ENCODE measurements at places on chromosomes 3 and 15. TPM values are rescaled to one million over a fixed set of nuclear protein-coding genes. Genes with fewer than 3 reads are reported as not detected.

DNA sequence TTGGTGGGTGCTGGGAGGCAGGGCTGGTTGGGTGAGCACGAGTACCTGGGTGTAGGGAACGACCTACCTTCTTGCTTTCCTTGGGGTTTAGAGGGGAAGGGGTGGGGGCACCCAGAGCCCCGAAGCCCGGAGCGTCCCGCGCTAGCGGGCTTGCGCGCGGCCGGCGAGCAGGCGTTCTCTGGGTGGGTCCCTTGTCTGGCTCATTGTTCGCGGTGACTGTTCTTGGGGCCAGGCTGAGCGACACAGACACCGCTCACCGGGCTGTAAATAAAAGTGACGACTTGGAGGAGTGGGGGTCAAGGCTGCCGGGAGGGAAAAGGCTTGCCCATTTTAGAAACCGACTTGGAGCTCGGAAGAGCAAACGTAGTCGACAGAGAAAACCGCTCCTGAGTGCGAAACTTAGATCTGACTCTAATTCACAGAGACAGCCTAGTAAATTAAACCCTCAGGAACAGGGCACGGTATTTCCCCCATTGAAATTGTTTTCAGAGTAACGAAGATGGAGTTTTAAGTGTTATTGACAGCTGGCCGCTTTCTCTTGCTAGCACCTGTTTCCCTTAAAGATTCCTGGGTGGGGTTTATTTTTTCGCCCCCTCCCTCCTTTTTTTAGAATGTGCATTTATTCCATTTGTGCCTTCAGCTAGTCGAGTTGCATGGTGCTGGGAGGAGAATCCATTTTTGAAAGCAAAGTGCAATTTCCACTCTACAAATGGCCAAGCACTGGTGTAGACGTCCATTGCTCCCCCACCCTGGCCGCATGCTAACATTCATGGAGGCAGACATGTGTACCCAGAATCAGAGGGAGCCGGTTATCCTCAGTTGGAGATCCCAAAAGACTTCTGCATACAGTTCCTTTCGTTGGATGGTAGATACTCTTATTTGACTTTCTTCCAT lies 532.1 kb upstream of the SEMA6D start:
- DNase-seq: no peak

Gene CMTM8
- total RNA-seq: 6.3 TPM

Gene TTC21A
- total RNA-seq: 2.5 TPM

- no peak for DNase-seq
Measured at GRCh38 chr3:68817243-68817642, 115.1 kb downstream of the TAFA4 start.

DNA sequence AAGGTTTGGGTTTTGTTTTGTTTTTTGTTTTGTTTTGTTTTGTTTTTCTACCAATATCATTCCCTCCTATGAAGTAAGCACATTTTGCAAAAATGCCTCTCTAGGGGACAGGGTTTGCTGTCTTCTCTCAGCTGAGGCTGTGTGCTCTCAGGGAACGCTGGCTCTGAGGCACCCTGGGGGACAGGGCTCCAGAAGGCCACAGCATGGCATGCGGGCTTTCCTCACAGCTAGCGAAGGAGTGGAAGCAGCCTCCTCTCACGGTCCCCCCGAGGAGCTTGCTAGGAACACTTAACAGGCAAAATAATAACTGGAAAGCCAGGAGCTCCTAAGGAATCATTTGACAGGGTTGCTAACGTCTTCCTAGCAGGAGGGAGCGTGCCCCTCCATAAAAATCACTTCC lies 227.7 kb upstream of the ST8SIA2 start:
- DNase-seq: no peak

DNA sequence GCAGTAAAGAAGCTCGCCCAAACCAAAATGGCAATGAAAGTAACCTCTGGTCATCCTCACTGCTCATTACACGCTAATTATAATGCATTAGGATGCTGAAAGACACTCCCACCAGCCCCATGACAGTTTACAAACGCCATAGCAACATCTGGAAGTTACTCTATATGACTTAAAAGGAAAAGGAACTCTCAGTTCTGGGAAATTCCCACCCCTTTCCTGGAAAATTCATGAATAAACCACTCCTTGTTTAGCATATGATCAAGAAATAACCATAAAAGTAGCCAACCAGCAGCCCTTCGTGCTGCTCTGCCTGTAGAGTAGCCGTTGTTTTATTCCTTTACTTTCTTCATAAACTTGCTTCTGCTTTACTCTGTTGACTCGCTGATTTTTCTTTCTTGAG lies 164.6 kb downstream of the SMAD6 start:
- no peak for DNase-seq
